Stimulated activated CD4-positive, alpha-beta T cell treated with anti-CD3 and anti-CD28 coated beads, Interleukin-2, amount 100 ng/mL, for 24 hours (primary cell): ENCODE measurements at places on chromosomes 16 and 17.

GRCh38 chr17:39063681-39064069, 87.8 kb downstream of the PLXDC1 start:
- DNase-seq: no peak

DNA sequence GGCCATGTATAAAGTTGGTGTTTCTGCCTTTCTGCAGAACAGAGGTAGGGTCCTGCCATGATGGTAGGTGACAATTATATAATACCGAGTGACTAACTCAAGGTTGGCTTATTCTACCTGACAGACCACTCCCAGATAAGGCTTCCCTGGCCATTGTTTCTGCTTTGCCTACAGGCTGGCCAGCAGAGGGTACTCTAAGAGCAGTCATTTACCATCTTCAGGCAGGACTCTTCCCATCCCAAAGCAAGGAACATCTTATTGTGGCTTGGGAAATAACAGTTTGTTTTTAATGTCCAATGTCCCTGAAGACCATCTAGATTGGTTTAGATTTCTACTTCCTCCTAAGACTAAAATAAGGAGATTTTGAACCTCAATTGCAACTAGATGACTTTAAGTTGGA, 74.1 kb downstream of the SNX11 start:
- DNase-seq: no peak

DNA sequence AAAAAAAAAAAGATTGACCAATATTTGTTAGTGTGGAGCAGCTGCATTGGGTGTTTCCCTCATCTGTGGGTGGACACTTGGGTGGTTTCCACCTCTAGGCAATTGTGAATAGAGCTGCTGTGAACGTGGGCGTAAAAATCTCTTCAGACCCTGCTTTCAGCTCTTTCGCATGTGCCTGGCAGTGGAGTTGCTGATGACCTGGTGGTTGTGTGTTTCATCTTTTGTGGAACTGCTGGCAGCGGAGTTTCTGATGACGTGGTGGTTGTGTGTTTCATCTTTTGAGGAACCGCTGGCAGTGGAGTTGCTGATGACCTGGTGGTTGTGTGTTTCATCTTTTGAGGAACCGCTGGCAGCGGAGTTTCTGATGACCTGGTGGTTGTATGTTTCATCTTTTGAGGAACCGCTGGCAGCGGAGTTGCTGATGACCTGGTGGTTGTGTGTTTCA, 21.4 kb downstream of the ZC3H18 start:
- peak; percentile 45 for DNase-seq

GRCh38 chr16:19846436-19846835, 38.2 kb downstream of the GPRC5B start:
- DNase-seq: no peak

- DNase-seq: no peak
Observed at GRCh38 chr16:64077242-64077641, 1044.6 kb downstream of the CDH11 start.

DNA sequence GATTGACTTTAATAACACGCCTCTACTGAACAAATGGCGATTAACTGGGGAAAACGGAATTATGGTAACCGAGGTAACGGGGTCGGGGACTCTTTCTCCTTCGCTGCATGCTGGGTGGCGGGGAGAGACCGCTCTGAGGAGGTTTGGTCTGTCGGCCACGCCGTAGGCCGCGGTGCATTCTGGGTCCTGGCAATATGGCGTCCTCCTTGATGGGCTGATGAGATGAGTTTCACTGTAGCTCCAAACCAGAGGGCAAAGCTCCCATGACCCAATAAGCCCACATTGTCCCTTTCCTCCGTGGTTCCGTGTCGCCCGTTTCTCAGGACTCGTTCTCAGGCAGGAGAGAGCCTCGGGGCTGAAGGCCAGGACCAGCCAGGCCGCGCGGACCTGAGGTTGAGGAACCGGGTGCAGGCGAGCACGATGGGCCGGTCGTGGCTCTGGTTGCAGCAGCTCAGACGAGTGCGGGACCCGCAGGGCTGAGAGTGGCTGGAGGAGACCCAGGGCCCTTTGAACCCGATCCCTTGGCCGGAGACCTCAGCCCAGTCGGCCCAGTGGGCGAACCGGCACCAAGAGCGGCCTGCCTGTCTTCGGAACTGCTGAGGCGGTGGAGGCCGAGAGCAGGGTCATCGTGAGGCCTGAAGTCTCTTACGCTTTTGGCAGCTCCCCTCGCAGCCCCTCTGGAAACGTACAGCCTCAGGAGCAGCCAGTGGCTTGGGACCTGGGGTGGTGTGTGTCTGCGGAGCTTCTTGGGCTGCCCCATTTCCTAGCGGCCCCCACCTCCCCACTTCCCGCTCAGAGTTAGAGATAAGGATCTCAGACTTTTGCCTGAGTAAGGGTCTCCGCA, at the start of gene RPTOR:
RPTOR (plus strand) TSS at position 184 of the 844 bp plus-strand sequence. CDS start 792 bp downstream, outside the sequence.
- DNase-seq: peak; percentile 92

DNA sequence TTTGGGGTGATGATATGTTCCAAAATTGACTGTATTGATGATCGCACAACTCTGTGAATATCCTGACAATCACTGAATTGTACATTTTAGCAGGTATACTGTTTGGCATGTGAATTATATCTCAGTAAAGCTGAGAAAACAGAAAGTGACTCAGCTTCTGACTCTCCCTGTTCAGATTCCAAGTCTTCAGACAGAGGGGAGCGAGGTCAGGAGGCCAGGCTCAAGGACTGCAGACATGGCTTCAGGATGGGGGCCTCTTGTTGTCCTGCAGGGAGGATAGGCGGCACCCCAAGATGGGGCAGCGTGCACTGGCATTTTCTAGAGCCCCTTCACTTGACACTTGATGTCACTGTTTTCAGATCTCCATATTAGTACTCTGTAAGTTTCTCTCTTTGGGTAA, 45.6 kb downstream of the KNOP1 start:
- DNase-seq: no peak

DNA sequence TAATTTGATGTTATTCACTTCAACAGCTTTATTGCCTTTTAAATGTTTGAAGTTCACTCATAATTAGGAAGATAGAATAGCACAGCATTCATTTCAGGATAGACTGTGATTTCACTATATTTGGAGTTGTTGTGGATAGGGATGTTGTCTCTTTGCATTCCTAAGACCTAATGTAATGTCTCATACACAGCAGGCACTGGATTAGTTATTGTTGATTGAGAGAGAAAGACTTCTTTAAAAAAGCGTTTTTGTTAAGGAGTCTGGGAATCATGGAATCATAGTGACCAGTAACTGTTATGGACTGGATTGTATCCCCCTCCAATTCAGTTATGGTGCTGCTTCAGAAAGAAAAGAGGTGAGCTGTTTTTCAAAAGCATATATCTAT, 122.0 kb downstream of the USP22 start:
- DNase-seq: no peak

DNA sequence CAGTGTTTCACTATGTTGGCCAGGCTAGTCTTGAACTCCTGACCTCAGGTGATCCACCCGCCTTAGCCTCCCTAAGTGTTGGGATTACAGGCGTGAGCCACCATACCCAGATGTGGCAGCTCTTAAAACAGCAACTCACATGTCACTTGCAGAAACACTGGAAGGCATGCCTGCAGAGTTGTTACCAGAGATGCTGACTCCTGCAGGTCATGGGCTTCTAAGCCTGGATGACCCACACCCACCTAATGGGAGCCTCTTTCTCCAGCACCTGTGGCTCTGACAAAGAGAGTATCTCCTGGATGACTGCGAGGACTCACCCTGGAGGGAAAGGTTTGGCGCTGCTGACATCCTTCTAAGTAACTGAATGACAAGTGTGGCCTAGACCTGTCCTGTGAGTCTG, 11.2 kb upstream of the RFWD3 start:
- no peak for DNase-seq

DNA sequence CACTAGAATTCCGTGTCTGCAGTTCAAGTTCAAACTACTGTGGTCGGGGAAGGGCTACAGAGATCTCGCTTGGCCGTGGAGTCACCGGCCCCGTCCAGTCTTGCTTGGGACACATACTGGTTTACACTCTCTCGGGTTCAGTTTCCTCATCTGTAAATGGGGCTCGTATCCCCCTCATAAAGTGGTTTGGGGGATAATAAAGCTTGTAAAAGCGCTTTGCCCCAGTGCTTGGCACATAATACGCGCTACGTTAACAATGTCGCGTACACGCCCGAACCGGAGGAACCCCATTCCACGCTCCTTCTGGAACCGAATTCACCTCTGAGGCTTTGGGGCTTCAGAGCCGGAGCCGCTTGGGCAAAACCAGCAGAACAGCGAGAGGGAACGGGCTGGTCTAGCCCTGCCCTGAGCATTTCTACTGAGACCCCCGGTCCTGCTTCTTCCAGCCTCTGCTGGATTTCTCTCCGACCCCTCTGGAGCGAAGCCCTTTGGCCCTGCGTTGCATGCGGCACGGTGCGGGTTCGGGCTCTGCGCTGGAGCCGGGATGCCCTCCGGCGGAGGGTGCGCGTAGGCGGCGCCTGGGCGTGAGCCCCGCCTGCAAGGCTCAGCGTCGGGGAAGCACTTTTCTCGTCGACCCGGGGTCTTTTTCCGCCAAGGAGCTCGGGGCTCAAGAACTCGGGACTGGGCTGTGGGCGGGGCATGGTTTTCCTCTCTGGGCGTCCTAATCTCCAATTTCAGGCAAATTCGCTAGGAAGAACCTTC, 26.1 kb upstream of the HOXB13 start:
- no peak for DNase-seq

DNA sequence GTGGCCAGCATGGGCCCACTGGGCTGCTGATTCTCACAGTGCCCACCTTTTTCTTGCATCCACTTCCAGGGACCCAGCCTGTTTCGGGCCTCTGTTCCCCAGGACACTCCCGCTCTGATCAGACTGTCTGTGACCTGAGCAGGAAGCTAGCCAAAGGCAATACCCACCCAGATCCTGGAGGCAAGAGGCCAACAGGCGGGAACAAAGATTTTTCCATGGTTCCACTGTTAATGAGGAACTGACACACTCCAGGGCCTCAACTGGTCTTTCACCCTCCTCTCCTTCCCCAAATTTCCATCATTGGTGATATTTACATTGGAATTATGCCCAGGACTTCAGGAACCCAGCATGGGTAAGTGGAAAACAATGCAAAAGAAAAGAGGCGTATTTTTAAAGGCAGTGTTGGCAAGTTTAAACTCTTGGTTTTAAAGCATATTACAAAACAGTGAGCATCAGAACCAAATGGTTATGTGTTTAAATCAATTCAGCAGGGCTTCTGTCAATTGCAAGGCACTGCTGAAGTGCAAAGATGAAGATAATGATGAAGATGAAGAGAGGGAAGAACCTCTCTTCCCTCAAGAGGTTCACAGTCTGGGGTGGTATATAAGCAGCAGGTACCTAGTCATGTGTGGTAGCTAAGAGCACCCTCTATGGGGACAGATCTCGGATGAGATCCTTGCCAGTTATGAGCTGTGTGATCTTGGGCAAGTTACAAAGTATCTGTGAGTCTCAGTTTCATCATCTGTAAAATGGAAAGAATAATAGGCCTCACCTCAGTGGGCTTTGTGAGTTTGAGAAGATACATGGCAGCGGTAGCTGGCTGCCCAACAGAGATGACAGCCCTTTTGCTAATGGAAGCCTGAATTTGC, 14.4 kb upstream of the ATP2A3 start:
- DNase-seq: no peak

DNA sequence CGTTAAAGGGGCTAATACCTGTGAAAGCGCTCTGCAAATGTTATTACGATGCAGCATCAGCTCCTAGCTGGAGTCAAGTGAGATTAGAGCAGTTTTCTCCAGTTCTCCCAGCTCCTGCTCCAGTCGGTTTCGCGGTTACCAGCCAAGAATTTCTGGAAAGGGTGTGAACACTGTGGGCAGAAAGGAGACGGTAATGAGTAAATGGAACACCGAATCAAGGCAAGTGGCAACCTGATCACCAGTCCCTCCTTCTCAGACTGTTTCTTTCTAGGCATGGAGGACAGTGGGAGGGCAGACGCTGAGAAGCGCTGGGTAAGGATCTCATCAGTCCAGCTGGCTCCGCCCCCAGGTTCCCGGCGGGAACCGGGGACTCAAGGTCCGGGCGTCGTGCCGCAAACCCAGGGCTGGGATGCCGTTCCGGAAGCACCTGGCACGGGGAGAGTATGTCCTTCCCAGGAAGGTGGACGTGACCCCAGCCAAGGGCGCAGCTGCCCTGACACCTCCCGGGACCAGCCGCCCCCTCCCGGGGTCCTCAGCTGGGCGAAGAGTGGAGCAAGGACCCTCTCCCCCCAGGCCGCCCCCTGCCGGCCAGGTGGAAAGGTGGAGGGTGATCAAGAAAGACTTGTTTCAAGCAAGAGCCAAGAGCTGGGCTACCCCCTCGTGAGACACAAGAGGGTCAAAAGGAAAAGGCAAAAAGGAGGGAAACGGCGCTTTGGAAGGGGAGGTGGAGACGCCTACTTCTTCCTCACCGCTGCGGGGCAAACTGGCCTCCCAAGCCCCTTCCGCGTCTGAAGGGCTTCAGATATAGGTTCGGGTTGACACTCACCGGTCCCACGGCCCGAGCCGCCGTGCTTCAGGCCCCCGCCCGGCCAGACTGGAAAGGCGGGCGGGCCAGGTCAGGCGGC, 481 bp downstream of the MYO19 start:
- peak; percentile 72 for DNase-seq

- DNase-seq: no peak
Observed at GRCh38 chr16:72042157-72042660, 12.1 kb upstream of the HP start.

DNA sequence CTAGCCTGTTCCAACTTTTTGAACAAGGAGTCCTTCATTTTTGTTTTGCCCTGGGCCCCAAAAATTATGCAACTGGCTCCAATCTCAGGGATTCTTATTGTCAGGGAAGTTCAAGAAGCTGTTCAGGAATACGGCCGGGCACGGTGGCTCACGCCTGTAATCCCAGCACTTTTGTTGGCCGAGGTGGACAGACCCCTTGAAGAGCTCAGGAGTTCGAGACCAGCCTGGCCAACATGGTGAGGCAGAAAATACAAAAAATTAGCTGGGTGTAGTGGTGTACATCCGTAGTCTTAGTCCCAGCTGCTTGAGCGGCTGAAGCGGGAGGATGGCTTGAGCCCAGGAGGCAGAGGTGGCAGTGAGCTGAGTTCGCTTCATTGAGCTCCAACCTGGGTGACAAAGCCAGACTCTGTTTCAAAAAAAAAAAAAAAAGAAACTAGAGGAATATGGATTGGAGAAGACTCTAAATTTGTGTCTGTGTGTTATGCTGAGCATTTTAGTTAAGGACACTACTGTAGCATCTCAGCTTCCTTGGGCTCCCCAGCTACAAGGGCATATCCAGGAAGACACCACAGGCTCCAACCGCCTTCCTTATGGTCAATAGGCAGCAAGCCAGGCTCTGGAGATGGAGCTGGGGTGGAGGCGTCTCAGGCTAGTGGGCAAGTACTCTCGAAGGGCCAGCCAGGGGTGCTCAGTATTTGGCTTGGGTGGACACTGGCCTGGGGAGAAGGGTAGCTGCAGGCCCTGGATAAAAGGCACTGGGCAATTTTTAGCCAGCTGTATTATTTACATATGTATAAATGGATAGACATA, 56.8 kb upstream of the CREBBP start:
- no peak for DNase-seq

GRCh38 chr16:85987750-85988078, 88.8 kb downstream of the IRF8 start:
- DNase-seq: no peak

- no peak for DNase-seq
Observed at GRCh38 chr17:66983414-66984021, 19.0 kb downstream of the CACNG4 start.

DNA sequence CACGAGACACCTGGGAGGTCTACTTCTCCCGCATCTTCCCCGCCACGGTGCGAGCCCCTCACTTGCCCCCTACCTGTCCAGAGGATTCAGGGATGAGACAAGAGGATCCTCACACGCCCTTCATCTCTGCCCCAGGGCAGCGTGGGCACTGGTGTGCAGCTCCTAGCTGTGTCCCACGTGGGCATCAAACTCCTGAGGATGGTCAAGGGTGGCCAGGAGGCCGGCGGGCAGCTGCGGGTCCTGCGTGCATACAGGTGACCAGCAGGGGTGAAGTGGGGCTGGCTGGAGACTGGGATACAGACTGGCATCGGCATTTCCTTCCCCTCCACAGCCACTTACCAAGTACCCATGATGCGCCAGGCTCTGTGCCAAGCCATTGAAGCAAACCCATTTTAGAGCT, 28.4 kb upstream of the ALKBH5 start:
- no peak for DNase-seq
